ENCODE measurements at places on chromosomes 5 and 9.
A peak's percentile ranks its signal among the peaks of the same experiment; 100 is the strongest.

DNA sequence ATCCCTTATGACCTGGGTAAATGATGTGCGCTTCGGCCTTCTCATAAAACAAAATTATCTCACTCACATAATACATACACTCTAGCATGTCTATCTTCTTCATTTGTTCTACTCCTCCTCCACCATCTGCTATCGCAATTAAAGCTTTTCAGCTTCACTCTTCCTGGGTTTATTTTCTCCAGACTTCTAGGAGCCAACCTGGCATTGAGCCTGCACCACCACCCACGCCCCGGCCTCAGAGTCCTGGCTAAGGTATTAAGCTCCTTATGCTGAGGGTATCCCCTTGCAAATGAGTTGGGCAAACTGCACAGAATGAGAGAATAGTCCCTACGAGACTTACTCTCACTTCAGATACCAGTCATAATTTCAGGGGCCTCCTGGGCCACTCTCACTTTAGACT is 236.1 kb upstream of the CDH12 start:
- DNase-seq: no peak

- DNase-seq: no peak
Measured at GRCh38 chr5:151798674-151799073, 26.9 kb downstream of the G3BP1 start.

DNA sequence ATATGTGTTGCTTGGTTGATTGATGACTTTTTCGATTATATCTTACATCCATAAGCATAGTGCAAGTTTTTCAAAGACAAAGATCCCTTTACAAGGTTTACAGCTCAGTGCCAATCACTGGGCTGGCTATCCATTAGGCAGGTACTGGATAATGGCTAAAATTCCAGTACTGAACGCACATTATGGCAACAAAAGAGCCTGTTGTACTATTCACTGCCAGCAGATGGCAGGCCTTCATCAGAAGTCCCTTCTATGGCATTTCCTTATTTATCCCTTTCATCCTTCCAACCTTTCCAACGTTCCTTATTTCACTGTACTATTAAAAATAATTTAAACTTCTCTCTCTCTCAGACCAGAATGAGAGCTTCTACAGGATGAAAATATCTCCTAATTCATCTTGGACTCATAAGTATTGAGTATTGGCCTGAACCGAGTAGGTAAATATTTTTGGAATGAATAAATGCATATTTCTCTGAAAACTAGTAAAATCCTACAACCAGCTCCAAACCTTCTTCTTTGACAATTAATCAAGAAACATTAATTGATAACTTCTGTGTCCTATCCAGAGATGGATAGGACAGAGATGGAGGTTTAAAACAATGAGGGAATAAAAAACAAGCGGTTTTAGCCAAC is 6.7 kb upstream of the WNT8A start:
- peak; percentile 8 for DNase-seq

DNA sequence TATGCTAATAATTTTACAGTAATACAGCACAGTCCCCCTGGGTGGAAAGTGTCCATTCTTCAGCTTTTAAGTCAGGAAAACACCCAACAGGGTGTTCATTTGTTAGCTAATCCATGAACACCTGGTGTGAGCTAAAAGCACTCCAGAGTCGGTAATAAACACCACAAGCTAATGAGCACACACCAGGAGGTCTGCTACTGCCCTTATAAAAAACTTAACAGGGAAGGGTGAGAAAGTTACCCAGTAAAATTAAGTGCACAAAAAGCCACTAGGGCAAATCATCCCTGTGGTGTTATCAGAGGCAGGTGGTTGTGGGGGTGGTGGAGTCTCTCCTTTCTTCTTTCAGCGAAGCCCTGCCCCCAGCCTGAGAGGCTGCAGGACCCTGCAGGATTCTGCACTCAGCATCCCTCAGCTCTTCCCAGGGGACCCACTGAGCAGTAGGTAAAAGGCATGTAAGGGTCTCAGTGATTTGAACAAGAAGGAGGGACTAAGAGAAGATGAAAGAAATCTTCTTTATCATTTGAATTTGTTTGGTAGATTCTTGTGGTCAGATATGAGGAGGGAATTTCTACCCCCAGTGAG is 14.4 kb downstream of the GDNF start:
- DNase-seq: no peak

GRCh38 chr9:95506428-95506677 is 10.4 kb downstream of the PTCH1 start:
- no peak for DNase-seq

DNA sequence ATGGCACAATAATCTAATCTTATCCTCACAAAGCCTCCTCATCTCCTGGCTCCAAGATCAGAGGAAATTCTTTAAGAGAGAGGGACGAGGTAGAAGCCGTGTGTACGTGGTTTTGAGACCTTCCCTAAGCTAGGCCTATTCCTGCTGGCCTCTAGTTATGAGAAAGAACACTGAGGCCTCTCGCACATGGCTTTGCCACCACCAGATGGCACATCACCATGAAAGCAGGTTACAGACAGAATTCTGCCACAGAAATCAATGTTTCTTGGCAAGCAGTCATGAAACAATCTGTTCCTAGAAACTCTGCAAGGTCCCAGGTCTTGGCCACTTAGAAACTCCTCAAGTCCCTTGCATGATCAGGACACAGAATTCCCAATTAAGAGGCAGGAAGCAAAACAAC is 268.2 kb upstream of the TAS2R1 start:
- DNase-seq: no peak

- no peak for DNase-seq
Measured at GRCh38 chr9:107033966-107034365, 171.0 kb downstream of the ZNF462 start.

DNA sequence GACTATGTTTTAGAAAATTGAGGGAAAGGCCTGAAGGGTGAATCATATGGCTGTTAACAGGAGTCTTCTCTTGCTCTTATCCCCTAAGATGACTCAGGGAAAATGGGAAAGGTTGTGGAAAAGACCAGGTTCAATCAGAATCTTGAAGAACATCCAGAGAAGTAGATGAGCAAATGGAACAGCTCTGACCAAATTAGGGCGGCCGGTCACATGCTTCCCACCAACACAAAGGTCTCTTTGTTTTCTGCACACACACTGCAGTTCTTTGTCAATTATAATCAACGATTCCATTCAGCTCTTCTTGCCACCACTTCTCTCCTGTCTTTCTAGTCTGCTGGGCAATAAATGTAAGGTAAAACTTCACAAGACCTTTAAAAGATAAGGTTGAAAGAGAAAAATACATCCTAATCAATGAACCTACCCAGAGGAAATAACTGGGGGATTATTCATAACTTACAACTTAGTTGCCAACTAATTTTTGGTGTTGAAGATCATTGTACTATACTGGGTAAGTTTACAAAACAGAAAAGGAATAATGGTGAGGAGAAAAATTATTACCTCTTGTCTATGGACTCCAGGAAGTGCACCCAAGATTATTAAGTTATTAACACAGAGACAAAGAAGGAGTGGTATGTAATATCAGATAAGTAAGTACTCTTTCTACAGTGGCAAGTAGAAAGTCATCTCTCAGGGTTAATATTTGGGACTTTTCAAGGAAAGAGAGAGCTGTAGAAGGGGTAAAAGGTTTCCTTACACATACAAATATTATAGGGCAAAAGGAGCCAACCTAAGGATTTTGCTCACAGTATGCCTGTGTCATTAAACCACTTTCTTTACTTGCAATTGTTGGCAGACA is 441.9 kb upstream of the PIK3R1 start:
- DNase-seq: no peak

DNA sequence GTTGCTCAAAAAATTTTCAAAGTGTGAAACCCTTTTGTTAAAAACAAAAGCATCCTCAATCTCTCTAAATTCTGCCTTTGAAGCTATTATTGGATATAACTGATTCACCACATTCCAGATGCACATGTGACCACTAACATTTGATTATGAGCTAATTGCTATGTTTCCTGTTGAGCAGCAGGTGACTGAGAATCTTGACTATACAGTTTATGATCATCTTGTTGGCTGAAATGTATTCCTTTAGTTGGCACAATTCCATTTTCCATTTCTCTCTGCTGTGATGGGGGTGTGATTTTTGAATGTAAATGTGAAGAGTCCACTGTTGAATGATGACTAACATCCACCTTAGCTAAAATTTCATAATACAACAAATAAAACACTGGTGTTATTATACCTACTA is 10.7 kb downstream of the LYSMD3 start:
- no peak for DNase-seq

GRCh38 chr9:107991581-107991980 is 502.0 kb upstream of the KLF4 start:
- no peak for DNase-seq

GRCh38 chr5:18314192-18314778 is 680.0 kb downstream of the TAF11L14 start:
- no peak for DNase-seq

- no peak for DNase-seq
Measured at GRCh38 chr5:67610186-67610912, 413.8 kb upstream of the CD180 start.

- no peak for DNase-seq
Measured at GRCh38 chr5:62701036-62701435, 122.4 kb downstream of the LRRC70 start.

GRCh38 chr5:139312075-139312474 is 18.5 kb downstream of the MATR3 start:
- DNase-seq: no peak

DNA sequence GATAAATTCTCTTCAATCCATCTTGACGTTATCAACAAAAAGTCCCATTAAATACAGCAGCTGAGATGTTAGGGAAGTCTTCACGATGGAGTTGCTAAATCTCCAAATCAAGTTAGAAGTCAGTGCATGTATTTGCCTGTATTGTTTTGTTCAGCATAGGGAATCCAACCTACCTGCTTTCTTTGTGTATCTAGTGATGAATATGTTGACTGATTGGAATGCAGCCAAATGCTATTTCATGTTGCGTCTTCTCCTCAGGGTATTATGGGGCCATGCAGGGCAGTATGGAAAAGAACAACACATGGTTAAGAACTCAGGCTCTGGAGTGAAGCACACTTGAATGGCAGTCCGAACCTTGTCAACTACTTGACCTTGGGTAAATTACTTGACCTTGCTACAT is 529.5 kb upstream of the ZNF462 start:
- DNase-seq: no peak

GRCh38 chr5:133106761-133107572 is 55.2 kb downstream of the HSPA4 start:
- DNase-seq: no peak
